ENCODE measurements at places on chromosomes 12 and 14.

- DNase-seq: no peak
Measured at GRCh38 chr14:36852981-36853691, 191.5 kb downstream of the PAX9 start.

GRCh38 chr12:120394483-120395367 lies 25.8 kb upstream of the MSI1 start:
- no peak for DNase-seq

- no peak for DNase-seq
Measured at GRCh38 chr14:83164016-83164415, 1630.4 kb upstream of the SEL1L start.

DNA sequence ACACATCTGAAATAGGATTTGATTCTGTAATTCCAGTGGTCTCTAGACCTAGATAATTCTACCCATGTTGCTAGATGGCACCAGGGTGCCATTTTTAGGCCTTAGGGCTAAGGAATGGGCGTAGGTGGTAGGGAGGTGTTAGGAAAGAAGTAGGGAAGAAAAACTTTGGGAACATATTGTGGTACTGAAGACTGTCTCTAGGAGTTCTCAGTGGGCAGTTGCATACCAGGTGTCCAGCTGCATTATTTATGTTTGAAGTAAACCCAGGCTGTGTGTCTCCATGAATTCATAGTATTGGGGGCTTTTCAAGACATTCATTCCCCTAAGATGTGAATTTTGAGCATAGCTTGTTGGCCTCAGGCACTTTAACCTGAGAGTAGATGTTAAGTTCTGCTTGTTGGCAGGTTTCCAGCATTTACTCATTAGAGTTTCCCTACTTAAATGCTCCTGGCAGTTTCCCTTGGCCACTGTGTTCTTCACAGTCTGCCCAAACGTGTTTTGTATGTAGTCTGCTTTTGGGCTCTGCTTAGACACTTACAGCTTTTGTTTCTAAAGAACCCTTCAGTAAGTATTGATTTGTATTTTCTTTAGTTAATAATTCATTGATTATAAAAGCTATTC lies 31.5 kb upstream of the CCT2 start:
- peak; percentile 56 for DNase-seq

DNA sequence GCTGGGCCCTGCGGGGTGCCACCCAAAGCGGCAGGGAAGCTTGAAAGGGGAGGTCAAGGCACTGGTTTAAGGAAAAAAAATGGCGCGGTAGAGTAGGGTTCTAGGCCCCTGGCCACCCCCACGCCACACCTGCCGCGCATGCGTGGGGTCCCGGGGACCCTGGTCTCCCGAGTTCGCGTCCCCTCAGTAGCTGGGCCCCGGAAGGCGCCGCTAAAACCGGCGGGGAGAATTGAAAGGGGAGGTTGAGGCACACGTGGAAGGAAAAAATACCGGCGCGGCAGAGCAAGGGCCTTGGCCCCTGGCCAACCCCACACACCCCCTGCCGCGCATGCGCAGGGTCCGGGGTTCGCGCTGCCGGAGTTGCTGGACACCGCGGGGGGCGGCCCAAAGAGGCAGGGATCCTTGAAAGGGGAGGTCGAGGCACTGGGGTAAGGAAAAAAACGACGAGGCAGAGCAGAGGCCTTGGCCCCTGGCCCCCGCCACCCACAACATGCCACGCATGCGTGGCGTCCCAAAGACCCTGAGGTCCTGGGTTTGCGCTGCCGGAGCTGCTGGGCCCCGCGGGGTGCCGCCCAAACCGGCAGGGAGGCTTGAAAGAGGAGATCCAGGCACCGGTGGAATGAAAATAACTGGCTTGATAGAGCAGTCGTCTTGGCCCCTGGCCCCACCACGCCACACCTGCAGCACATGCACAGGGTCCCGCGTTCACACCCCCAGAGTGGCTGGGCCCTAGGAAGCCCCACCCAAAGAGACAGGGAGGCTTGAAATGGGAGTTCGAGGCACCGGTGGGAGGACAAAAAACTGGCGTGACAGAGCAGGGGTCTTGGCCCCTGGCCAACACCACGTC lies 314.5 kb downstream of the ALG10 start:
- DNase-seq: no peak

GRCh38 chr12:32076941-32077340 lies 29.7 kb upstream of the BICD1 start:
- no peak for DNase-seq

DNA sequence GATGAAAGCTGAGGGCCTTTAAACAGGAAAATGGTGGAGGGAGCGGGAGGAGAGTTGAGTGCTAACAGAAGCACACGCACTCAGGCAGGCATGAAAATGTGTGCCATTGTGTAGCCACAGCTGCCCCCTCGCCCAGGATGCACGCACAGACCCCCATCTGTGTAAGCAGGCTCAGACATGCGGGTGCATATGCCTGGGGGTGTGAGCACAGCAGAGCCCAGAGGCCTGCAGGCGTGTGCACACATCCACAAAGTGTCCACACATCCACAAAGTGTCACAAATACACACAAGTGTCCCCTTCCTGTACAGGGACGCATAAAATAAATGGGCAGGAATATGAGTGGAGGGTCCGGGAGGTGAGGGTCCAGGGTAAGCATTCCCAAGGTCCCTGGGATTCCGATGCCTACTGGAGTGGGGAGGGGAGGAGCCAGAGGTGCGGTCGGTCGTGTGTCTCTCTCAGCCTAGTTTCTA lies 805 bp upstream of the KRT7 start:
- no peak for DNase-seq

DNA sequence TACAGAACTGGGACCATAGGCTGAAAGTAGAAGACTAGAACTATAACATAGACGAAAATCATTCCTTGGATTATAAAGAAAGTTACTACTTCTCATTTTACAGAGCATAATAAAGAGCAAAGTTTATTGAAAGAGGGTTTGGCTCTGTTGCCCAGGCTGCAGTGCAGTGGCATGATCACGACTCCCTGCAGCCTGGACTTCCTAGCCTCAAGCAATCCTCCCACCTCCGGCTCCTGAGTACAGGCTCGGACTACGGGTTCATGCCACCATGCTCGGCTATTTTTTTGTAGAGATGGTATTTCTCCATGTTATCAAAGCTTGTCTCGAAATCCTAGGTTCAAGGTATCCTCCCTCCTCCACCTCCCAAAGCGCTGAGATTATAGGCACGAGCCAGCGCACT lies 190.1 kb upstream of the FOXG1 start:
- DNase-seq: no peak

DNA sequence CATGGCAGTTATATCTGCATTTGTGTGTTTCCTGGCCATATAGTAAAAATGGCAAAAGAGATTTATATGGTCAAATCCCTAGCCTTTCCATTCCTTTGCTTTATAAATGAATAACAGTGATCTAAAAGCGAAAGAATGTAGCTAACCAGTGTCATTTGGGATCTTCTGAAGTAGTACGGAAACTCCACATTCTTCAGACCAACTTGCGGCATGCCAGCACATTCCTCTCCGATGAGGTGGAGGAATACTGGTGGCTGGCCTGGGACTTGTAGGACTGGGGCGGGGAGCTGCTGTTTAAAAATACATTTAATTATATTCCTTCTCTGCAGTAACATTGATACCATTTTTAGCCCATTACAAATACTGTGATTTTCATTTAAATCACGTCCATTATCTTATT lies 85.3 kb downstream of the SAMD4A start:
- DNase-seq: no peak

DNA sequence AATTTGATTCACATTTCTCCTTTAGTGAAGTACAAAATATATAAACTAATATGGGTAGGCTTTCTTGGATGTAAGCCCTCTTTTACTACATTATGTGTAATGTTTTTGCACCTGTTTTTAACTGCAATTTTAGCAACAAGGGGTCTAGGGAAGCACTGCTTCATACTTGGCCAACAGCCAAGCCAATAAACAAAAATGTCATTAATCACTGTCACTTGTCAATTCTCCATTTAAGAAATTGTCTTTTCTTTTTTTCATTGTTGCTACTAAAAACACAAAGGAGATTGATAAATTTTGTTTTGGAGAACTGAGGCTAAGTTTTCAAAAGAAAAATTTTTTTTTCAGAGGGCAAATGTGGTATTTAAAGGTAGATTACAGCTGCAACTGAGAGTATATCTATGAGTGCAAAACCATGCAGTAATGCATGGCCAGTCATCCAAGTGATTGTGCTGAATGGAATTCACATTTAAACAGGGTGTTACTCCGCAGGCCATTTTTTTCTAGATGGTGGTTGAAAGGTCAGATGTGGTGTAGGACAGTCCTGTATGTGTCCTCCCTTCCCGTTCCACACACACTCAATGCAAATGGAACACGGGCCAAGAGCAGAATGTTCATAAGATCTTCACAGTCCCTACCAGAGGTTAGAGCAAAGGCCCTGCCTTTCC lies 503.0 kb upstream of the LMO3 start:
- peak; percentile 76 for DNase-seq

- DNase-seq: peak; percentile 15
Measured at GRCh38 chr12:49428793-49429192, 61.5 kb downstream of the SPATS2 start.

DNA sequence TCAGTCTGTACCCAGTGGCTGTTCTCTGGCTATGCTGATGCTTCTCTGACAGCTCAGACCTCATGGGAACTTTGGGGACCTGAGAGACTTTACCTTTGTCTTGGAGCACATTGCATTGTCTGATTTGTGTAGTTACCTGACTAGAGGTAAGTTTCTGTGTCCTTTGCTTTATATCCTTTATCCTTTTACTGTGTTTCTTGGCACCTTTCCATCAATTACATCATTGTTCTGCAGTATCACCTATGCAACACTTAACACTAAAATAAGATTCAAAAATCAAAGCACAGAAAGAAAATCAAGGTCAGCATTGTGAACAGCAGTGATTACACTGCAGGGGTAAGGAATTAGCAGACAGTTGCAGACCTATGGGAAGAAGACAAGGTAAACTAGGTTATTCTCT lies 43.8 kb downstream of the SLC35F4 start:
- no peak for DNase-seq

GRCh38 chr14:102159841-102160240 lies 20.1 kb downstream of the WDR20 start:
- DNase-seq: no peak

DNA sequence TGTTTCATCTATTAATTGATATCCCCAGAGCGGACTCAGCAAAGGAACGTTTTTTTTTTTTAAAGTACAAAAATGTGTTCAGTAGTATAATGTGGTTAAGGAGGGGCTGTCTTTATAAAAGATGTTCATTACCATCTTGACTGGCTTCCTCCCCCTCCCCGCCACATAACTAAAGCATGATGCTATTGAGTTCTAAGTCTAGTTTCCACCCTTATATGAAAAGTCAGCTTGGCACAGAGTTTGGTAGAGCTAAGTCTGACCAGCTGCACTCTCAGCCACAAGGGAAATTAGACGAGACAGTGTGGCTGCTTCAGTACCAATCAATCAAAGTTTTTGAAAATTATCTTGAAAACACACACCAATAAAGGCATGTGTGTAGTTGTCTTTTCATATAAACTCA lies 1.9 kb upstream of the MYBPC1 start:
- DNase-seq: peak; percentile 34

- DNase-seq: no peak
Measured at GRCh38 chr12:7369274-7369729, 65.4 kb downstream of the ACSM4 start.

GRCh38 chr12:70748809-70749208 lies 111.6 kb upstream of the PTPRB start:
- DNase-seq: no peak

- no peak for DNase-seq
Measured at GRCh38 chr14:85122690-85123089, 407.3 kb upstream of the FLRT2 start.

GRCh38 chr12:47750916-47751470 lies 7.7 kb downstream of the RAPGEF3 start:
- no peak for DNase-seq

DNA sequence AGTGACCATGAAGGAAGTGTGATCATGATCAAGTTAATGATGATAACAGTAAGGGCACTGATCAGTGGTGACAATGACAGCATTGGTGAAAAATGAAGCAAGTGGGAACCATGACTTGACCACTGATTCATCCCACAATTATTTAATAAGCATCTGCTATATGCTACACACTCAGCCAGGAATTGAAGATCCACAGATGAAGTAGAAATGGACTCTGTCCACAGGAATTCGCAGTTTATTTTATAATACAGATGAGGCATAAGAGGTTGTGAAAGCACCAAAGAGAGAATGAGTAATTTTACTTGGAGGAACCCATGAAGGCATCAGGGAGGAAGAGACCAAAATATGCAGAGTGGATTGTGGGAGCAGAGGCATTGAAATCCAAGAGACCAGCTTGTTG lies 33.8 kb upstream of the SMUG1 start:
- no peak for DNase-seq

GRCh38 chr12:56011509-56012090 lies 9.2 kb upstream of the IKZF4 start:
- no peak for DNase-seq

GRCh38 chr12:2413999-2414792 lies 361.4 kb downstream of the CACNA1C start:
- no peak for DNase-seq

GRCh38 chr12:82874945-82875344 lies 188.2 kb downstream of the TMTC2 start:
- peak; percentile 73 for DNase-seq

DNA sequence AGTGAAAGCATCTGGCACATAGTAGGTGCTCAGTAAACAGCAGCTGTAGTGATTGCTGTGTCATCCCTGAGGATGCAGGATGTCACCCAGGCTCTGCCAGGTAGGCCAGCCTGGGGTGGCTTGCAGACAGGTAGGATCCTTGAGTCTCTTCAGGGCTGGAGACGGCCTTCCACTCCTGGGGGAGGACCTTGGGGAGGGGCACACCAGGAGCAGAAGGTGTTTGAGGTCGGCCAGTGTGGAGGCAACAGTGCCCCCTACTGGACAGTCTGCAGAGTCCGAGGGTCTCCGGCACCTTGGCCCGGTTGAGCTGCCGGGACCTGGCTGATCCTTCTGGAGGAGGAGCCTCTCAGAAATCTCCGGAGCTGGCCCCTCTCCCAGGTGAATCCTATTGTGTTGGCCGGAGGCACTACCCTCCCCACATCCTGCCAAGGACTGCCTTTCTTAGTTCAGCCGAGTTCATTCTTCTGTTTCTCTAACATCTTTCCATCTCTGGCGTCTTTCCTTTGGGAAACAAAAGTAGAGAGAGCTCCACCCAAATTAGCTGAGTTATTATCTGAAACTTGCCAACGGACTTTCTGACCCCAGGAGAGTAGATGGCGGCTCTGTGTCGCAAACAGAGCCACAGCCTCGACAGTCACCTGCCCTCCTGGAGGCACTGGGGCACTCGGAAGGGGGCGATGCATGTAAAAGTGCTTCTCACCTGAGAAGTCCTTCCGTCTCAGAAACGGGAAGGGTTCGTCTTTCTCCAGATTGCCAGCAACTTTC lies 41.8 kb upstream of the CLMN start:
- no peak for DNase-seq

- no peak for DNase-seq
Measured at GRCh38 chr12:106190581-106190980, 51.8 kb upstream of the NUAK1 start.

DNA sequence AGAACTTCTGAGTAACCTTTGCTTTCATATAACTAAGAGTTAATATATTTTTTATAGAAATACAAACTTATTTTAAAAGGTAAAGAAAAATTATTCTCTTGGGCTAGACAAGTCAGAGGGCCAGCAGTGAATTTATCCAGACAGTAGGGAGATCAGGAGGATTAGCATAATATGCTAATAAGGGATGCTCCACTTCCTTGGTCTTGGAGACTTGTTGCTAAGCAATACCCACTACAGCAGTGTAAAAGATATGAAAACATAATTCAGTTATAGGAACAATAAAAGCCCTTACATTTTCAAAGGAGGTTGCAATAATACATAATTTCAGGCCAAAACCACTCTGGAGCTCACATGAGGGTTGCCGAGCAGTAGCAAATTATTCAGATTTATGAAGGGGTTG lies 615.6 kb downstream of the KCNH5 start:
- no peak for DNase-seq

All from NCI-H446 treated with DMSO at 0.1 percent for 48 hours (cell line).